ENCODE measurements at places on chromosomes 16 and 17.

DNA sequence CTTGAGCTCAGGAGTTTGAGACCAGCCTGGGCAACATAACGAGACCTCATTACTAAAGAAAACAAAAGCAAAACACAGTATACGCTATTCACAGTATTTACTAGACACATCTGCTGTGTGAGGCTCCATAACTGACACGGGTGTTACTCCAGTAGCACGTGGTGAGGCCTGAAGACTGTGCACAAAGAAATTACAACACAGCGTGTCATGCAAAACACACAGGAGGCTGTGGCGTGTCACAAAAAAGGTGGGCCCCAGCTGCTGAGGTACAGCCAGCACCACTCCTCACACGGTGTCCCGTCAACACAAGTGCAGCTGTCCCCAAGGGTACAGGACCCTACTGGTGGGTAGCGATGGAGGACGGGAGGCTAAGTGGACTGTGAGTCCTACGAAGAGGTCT lies 2.7 kb downstream of the CYBC1 start:
- DNase-seq: no peak

DNA sequence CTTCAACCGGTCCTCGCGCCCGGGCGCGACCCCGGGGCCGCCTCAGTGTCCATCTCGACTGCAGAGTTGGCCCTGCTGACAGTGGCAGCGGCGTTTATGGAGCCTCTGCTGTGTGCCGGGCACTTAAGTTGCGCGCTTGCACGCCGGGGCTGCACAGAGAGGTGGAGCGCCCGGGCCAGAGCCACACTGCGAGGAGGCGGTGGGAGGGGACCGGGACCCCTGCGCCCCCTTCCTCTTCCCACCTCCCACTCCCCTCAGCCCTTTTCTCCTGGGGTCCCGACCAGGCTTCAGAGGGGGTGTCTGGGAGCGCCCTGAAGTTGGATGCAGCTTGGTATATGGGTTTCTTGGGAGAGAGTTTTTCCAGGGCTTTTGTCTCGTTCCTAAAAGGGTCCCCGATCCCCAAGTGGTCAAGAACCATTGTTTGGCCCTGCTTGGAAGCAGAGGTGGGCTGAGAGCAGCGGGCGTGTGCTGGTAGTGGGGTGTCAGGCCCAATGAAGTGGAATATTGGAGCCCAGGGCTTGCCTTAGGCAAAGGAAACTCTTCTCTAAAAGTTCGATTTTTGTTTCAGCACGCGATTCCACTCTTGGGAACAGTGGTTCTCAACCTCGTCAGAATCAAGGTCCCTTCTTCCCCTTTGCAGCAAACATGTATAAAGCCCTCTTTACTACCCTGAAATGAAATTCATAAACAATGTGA lies 605 bp downstream of the MRTFB start:
- DNase-seq: no peak

- DNase-seq: no peak
Measured at GRCh38 chr16:57744642-57744903, 9.0 kb downstream of the KATNB1 start.

DNA sequence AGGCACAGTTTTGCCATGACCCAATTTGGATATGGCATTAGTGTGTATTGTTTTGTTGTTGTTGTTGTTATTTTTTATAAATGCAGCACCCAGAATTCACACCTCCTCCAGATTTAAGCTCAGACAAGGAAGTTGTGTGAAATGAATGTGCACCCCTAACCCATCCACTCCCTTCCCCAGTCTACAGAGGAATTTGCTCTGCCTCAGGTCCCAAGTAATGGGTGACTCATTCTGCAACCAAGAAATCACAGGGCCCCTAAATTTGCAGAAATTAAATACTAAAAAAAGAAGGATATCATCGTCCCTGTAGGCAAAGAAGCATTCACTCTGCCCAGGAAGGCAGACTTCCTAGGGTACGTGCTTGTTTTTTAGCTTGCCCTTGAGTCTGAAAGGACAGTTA lies 62.3 kb downstream of the CLEC16A start:
- DNase-seq: no peak

DNA sequence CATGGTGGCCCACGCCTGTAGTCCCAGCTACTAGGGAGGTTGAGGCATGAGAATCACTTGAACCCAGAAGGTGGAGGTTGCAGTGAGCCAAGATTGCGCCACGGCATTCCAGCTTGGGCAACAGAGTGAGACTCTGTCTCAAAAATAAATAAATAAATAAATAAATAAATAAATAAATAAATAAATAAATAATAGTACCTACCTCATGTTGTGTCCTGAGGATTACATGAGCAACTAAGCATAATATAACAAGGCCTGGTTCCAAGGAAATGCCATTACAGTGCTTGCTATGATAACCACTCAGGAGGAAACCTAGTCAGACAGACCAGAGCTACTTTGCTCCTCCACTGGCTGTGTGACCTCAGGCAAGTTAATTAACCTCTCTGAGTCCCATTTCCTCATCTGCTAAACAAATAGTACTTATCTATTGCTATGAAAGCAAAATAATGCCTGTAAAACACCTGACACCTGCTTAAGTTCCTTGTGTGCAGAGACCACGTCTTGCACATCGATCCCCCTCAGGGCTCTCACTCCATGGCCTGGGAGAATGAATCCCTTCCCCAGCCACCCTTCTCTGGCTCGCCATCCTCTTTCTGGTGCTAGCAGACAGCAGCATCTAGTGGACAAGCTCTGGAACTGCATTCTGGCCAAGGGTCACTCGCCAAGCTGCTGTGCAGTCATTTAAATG lies 7.5 kb downstream of the EPOP start:
- DNase-seq: peak; percentile 68
